ENCODE measurements at places on chromosomes 13 and 19.

DNA sequence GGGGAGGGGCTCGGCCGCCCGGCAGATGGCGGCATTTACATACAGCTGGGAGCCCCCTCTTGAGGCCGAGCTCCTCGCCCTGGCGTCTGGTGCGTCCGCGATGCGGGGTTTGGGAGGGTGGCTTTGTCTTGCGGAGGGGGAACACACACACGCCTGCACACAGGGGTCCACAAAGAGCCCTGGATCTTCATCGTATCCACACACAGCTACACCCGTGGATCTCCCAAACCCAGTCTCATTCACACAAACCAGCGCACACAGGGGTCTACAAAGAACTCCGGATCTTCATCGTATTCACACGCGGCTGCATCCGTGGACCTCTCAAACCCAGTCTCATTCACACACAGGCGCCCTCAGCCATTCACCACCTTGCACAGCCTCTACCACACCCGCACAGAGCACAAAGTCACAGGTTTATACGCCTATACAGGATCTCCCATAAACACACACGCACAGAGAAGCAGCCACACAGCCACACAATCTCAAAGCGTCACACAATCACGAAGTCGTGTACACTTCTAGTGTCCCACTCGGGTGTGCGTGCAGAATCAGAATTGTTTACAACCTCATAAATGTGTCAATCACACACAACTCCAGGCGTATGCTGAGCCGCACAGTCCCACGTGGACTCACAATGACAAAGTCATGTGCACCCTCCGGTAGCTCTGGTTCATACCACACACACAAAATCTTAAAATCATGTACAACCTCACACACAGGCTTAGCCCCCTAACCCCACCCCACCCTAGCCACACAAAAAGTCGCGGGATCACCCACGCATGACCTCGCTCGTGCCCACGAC lies 550 bp upstream of the DLL3 start:
- peak; percentile 24 for DNase-seq

DNA sequence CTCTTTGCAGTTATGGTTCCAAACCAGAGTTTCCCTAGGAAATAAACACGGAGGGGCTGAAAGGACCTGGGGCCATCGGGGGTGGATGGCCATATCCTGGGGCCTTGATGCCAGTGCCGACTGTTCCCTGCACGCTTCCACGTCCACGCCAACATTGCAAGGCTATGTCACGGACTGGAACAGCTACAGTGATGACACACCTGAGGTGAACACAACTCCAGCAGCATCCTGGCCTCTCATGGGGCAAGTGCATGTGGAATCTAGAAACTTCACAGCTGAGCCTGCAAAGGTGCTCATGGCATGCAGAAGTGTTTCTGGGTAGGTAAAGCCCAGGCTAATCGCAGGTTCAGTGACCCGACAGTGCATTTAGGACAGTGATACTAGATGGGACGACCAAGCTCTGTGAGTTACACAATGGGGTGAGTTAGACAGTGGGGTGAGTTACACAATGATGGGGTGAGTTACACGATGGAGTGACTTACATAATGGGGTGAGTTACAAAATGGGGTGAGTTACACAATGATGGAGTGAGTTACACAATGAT lies 52.0 kb upstream of the GAS6 start:
- DNase-seq, result no peak

DNA sequence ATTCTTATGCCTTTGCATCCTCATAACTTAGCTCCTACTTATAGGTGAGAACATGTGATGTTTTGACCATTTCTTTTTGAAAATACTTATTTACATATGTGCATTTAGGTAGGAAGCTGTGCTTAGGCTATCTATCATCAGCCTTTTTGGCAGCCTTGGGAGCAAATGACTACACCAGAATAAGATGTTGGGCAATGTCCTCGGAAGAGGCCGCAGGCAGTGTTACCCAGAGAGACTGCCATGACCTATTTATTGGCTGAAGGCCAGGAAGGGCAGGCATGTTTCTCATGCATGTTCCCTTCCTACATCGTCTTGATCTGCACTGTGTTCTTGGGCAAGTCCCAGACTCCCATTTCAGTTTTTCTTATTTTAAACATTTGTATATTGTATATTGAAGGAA lies 122.3 kb downstream of the B3GLCT start:
- peak; percentile 91 for DNase-seq

- DNase-seq, result no peak
These were observed 223.0 kb downstream of the TSHZ3 start for GRCh38 chr19:31126236-31126635.

GRCh38 chr13:33052506-33053280 lies 36.5 kb downstream of the KL start:
- DNase-seq, result peak; percentile 11

- DNase-seq, result no peak
These were observed 8.2 kb downstream of the LATS2 start for GRCh38 chr13:21053231-21053630.
